ENCODE measurements at places on chromosomes 4 and X.
A peak's percentile ranks its signal among the peaks of the same experiment; 100 is the strongest.

- DNase-seq, result no peak
Observed at GRCh38 chrX:17527922-17528321, 152.9 kb downstream of the NHS start.

- no peak for DNase-seq
Observed at GRCh38 chr4:51932684-51933083, 87.5 kb downstream of the LRRC66 start.

DNA sequence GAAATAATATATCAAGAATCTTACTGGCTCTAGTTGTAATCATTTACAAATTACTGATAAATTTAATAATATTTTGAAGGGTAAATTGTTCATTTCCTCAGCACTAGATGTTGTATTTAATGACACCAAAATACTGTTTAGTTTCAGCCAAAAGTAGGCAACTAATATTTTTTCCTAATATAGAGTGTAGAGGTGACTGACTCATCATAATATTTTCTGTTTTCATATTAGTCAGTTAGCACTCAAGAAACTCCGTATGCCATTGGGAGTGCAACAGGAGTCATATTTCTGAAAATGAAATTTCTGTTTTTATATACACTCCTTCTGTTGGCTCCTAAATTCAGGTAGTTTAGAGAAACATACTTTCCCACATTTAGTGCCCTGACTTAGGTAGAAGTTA, 36.6 kb upstream of the PTPN13 start:
- no peak for DNase-seq

- DNase-seq, result no peak
Observed at GRCh38 chr4:114857831-114858230, 255.6 kb downstream of the NDST4 start.

DNA sequence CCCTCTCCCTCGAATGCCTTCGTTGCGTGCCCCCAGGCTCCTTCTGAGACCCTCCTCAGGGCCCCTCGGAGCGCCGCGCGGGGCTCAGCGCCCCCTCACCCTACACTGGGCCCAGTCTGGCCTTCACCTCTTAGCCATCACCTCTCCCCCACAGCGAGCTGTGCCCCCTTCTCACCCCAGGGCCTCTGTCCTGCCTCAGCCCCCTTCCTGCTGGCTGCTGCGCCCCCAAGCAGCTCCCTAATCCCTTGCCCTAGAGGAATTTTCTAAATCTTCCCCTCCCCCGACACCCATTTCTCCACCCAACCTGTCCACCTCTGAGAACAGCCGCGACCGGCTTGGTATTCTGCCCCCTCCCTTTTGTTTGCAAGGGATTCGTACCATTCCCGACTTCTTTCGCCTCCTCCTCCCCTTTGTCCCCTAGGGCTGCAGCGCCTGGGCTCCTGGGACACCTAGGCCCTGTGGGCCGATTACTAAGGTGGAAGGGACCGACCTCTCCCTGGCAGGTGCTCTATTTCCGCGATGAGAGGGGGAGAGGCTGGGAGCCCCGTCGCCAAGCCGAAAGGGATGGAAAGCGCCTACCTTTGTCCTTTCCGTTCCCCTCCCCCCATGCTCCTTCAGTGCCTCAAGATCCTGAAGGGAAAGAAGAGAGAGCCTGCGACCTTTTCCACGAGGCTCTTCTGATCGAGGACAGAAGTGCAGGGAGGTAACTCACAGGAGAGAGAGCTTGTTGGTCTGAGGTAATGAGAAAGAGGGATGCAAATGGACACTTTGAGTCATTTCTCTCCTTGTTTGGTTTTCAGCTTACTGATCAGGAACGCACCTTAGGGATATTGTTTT, 10.9 kb downstream of the DLG3 start:
- DNase-seq, result no peak

- no peak for DNase-seq
Observed at GRCh38 chr4:123783151-123783790, 386.7 kb downstream of the SPRY1 start.

GRCh38 chr4:89254847-89255246, 52.8 kb downstream of the GPRIN3 start:
- DNase-seq, result no peak

DNA sequence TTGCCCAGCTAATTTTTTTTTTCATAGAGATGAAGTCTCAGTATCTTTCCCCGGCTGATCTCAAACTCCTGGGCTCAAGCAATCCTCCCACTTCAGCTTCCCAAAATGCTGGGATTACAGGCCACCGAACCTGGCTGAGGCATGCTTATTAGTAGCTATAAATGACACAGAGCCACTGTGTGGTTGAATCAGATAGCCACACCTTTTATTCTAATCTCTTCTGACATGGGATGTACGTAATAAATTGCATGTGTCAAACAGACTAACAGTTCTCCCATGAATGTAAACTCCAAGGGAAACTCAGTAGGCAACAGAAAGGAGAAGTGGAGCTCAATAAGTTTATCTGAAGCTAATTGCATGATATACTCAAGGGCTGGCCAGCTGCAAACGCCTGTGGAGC, 139.8 kb upstream of the VCX3A start:
- no peak for DNase-seq

- peak; percentile 18 for DNase-seq
Observed at GRCh38 chr4:98745366-98745765, 87.0 kb upstream of the TSPAN5 start.

DNA sequence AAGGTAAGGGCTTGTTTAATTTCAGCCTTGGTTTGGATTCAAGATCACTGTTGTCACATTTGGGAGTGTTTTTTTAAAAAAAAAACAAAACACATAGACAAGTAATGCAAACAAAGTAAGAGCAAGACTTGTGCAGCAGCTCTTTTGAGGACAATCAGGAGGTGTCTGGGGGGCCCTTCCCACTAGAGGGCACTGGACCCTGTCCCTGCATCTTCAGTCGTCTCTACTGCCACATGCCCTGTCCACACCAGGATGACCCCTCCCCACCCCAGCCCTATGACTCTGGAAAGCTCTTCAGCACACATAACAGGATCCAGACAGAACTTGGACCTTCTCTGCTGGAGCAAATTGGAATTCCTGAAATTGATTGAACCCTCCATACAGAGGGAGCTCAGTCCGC, 71.0 kb downstream of the USP46 start:
- peak; percentile 14 for DNase-seq

- DNase-seq, result no peak
Observed at GRCh38 chrX:14697451-14697850, 168.1 kb downstream of the GLRA2 start.

- DNase-seq, result peak; percentile 41
Observed at GRCh38 chr4:114807759-114808404, 209.3 kb downstream of the UGT8 start.

GRCh38 chrX:110394651-110395050, 36.0 kb downstream of the RTL9 start:
- no peak for DNase-seq

- DNase-seq, result no peak
Observed at GRCh38 chrX:11010476-11010875, 100.7 kb upstream of the HCCS start.

GRCh38 chr4:110364911-110365520, 110.9 kb upstream of the ENPEP start:
- no peak for DNase-seq

GRCh38 chr4:127775843-127776242, 6.3 kb upstream of the HSPA4L start:
- DNase-seq, result no peak

- no peak for DNase-seq
Observed at GRCh38 chrX:84340968-84341367, 153.0 kb upstream of the RPS6KA6 start.

DNA sequence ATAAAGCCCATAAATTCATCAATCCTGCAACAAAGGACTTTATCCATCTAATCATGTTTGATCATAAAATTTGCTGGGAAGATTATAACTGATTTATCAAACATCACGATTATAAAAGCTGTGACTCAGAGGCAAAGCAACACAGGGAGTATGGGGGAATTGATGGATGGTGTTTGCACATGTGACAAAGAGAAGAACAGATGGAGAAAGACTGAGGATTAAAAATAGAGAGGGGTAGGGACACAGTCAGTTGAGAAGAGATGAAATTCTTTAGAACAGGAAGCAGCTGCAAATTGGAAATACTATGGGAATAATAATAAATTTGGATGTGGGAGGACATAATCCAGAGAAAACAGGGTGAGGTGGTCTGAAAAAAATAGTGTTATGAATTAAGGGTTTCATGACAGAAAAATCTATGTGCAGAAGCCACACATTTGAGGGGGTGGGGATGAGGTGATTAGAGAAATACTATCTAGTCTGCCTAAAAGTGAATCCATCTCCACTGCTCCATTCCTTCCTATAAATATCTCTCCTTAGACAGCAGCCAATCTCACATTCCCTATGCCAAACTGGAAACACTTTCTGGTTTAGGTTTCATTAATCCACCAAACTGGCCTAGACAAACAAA, 6.2 kb downstream of the PRR32 start:
- DNase-seq, result no peak

DNA sequence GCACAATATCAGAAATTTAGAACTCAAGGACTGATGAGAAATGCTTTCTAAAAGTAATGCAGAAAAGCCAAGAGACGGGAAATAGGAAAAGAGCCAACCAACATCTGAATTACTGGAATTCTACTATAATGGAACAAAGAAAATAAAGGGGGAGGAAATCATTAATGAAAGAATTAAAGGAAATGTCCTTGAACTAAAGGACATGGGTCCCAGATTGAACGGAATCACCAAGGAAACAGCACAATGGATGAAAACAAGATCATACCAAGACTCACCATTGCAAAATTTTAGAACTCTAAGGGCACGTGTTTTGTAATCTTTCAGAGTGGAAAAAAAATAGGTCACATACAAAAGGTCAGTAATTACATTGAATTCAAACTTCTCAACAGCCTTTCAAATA, 35.9 kb downstream of the HPGDS start:
- DNase-seq, result no peak

DNA sequence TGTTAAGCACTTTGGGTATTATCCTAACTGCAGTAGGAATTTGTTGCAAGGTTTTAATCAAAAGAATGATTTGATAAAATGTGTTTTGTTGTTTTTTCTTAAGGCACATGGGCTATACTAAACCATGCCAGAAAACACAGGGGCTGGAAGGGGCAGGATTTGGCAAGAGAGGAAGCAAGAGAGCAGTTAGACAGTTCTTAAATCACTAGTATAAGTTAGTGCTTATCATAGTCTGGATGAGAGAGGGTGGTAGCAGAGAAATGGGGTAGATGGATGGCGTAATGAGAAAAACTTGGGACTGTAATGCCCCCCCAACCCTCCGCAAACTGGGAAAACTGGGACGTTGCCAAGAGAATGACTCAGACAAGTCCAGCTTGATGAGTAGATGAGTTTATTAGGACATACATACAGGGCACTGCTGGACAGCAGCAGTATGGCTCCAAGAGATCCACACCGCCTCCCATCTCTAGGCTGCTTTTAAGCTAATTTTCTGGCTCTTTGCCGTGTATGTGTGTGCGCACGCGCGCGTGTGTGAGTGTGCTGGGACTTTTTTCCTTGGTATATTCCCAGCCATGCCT, 151.5 kb downstream of the PDLIM5 start:
- no peak for DNase-seq

GRCh38 chr4:138405934-138406567, 163.9 kb upstream of the SLC7A11 start:
- no peak for DNase-seq

DNA sequence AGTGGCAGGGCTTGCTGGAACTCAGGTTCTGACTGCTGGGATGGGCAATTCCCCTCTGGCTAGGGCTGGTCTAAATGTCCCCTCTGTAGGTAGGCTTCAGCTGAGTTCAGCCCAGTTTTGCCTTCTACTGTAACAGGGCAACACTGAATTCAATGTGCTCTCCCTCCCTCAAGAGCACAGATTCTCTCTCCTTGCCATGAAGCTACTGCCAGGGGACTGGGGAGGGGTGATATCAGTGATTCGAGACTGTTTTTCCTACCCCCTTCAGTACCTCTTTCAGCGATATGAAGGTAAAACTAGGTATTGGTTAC, 23.4 kb upstream of the STPG2 start:
- DNase-seq, result no peak

GRCh38 chrX:48896611-48897011, 957 bp downstream of the TIMM17B start:
- DNase-seq, result no peak

DNA sequence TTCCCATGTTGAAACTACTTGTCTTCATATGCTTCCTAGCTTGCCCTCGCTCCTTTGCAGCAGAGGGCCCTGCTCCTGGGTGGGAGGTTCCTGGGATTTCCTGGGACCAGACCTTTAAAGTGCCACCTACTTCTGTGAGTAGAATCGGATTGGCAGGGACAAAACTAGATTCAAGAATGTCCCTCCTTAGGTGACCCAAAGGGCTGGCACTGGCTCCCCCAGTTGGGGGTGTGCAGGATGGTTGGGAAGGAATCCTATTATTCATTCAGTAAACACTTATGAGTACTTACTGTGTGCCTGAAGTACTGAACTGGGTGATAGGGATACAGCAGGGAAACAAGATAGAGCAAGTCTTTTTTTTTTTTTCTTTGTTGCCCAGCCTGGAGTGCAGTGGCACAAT, 2.6 kb upstream of the KANTR start:
- no peak for DNase-seq

DNA sequence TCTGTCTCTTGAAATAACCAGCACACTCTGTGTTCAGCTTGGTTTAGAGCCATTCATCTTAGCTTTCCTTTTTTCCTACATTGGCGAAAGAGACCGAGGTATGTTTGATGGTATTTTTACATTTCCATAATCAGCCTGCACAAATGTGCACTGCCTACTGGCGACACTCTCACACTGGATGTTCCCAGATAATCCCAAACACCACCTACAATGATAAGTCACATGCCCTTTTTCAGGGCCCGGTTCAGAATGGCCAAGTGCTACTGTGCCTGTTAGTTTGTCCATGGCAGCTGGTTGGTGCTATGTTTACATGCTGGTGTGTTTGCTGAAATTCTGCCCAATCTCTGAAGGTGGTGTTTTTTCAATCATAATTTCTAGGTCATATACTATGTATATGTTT, 80.8 kb upstream of the NR3C2 start:
- no peak for DNase-seq

- DNase-seq, result peak; percentile 15
Observed at GRCh38 chr4:79576429-79576753, 168.4 kb upstream of the GK2 start.

DNA sequence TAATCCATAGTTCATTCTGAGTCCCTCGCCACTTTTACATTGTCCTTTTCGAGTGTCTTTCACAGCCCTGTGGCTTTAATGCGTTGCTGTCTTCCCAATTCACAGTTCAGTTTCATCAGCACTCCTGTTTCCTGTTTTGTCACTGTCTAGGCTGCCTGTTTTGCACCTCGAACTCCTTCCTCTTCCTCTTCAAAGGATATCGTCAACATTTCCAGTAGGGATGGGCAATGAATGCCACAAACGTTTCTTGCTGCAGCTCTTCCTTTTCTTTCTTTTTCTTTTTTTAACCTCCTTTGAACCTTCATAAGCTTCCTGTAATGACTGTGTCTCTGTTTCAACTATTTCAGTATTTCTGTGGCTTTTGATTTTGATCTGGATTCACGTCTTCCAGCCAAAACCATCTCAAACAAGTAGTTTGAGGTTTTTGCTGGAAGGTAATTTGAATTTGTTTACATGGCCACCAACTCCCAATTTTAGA, 105.4 kb downstream of the ANXA3 start:
- DNase-seq, result no peak

GRCh38 chr4:116811730-116812129, 273.6 kb downstream of the TRAM1L1 start:
- no peak for DNase-seq

GRCh38 chr4:173855015-173855414, 325.0 kb upstream of the HAND2 start:
- no peak for DNase-seq

GRCh38 chr4:144208074-144208473, 67.6 kb upstream of the GYPA start:
- no peak for DNase-seq

All from head of caudate nucleus (tissue), 42 donors.